ENCODE measurements at places on chromosomes 4 and X.

- DNase-seq, result no peak
Measured at GRCh38 chrX:103439161-103439560, 62.8 kb downstream of the BEX3 start.

GRCh38 chr4:48543796-48544195, 53.7 kb downstream of the ZAR1 start:
- DNase-seq, result no peak

DNA sequence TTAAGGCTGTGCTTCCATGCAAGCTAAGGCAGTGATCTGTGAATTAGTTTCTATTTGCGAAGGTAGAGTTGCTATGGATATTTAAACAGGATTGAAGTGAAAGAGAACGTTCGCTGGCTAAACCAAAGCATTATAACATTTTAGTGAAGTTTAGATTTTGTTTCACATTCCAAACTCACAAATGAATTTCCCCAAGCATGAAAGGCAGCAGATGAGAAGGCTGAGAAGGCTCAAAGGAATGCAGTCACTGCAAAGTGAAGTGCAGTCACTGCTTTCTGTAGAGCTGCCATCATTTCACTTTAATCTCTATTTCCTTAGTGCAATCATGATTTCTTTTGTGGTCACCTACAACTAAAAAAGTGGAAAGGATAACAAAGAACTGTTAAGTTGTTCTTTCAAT, 334.7 kb upstream of the NR3C2 start:
- no peak for DNase-seq

GRCh38 chr4:101102114-101102742, 245.1 kb downstream of the PPP3CA start:
- no peak for DNase-seq

DNA sequence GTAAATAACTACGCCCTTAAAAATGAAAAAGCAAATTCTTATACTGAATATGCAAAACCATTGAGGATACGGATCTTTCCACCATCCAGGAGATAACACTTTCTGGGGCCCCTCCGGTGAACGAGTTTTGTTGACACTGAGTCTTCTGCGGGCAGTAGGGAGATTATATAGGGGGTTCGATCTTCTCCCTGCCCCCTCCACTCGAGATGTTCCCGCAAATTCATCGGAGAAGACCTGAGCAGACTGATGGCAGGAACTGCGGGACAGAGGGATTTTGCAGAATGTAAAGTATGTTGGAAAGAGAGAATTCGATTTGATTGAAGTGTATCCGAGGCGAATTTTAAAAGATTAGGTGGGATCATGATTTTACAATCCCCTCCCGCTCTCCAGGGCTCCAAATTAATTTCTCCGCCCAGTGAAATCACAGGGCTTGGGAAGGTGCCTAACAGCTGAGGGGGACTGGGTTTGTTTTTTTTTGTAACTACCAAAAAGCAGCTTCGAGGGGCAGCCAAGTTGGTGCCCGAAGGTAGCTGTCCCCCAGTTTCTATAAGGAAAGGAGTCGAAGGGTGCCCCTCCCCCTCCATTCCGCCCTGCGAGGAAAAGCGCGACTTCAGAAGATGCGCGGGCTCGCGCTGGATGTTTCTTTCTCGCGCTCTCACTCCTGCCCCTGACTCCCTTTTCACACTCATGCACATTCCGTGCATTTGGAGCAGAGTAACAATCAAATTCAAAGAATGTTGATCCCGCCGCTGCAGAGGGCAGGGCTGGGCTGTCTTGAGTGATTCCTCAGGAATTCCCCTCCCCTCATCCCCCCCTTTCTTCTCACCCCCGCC, 1.2 kb downstream of the TMEM255A start:
- DNase-seq, result no peak

GRCh38 chrX:69951753-69952152, 98.0 kb downstream of the AWAT2 start:
- no peak for DNase-seq

DNA sequence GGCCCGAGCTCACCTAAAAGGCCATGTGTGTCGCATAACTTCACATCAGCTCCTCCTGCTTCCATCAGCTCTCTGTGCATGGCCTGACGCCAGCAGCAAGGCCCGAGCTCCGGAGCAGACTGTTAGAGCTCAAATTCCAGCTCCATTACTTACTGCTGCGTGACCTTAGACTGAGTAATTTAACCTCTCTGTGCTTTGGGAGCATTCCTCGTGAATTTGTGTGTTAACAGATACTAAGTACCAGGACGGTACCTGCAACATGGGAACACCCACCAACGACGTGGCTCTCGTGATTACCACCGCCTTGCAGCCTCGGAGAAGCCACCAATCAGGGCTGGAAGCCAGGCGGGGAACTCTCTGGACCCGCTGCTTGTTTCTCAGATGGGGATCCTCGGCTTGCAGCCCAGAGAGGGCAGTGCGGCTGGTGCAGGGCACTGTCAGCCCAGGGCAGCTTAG, 12.9 kb downstream of the LETM1 start:
- no peak for DNase-seq

GRCh38 chrX:110402850-110403221, 44.2 kb downstream of the RTL9 start:
- no peak for DNase-seq

- DNase-seq, result no peak
Measured at GRCh38 chr4:105741548-105741947, 33.0 kb downstream of the GSTCD start.

DNA sequence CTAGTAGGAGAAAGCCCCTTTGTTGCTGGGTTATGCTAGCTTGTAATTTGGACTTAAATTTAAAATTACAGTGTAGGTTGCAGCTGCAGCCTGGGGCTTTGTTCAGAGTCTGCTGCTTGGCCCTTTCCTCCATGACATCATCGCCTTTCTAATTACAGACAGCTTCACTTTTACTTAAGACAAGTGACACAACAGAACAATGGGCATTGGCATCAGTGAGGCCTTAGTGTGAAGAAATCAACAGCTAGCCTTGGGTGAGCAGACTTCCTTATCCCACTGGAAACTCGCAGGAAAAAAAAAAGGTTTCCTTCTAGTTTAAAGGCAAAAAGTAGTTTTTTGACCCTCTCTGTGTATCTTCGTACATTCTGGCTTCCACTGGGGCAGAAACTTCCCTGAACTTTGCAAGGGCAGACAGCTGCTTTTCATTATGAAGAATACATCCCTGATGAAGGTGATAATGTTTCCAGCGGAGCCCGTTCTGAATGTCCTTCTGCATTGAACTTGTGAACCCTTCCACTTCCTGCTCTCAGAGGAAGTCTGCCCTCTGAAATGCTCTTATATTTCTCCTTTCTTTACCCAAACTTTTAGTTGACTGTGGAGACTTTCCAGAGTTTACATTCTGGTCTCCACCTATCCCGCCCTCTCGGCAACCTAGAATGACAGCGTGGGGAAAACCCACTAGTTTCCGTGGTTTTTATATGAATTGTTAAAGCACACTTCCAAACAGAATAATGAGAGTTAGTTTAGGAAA, 123.2 kb upstream of the FAM9C start:
- DNase-seq, result peak; percentile 27

- no peak for DNase-seq
Measured at GRCh38 chr4:6288342-6288741, 18.7 kb downstream of the WFS1 start.

DNA sequence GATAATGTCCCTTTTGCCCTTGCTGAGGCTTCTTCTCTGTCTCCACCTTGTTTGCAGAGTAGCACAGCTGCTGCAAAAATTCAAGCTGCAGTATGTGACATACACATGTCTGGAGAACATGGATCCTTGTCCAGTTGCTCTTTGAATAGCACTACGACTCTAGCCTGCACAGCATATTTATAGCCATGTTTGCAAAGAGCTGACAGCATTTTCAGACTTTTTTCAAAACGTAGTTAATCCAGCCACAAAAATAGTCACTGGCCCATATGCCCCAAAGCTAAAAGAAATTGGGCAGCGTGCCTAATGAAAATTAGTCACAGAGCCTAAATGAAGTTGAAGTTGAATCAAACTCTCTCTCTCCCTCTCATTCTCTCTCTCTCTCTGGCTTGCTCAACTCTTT, 17.5 kb downstream of the SLC16A2 start:
- DNase-seq, result no peak

GRCh38 chrX:108511721-108512120, 72.1 kb downstream of the COL4A5 start:
- DNase-seq, result no peak

All from activated CD4-positive, alpha-beta T cell treated with anti-CD3 and anti-CD28 coated beads, Interleukin-10, Interleukin-2, amounts not matched to agents 100 ng/mL and 50 ng/mL, durations not matched to agents 16 hours and 8 hours (primary cell).